ENCODE measurements at places on chromosomes 2 and 18.

DNA sequence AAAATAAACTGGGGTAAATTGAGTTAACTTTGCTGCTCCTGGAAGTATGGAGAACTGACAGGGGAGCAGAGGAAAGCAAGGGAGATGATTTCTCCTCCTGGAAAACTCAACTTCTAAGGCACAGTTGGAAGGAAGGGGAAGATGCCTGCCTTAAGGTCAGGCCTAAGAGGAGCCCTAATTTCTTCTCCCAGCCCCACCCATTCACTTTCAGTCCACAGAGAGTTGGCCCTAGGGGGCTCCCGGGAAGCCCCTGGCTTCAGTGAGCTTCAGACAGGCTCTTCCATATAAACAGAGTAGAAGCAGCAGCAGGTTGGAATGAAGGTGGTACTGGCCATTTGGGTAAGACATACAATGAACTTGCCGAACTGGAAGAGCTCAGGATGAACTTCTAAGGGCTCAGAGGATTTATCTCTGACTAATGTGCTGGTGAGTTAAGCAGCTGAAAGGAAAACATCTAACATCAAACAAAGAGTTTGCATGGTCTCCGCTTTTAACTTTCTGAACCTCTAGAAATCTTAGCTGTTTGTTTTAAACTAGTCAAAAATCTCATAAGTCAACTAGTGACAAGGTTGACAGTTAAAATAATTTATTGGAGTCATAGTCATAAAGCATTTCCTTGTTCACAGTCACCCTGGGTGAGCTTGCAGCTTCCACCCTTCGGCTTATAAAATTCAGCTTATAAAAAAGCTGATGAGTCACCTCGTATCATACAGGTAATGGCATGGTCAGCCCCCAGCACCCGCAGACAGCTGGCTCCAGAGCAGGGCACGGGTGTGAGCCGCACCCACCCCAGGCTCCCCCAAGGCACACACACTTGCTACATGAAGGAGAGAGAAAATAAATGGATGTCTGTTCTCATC lies 9.8 kb downstream of the MALL start:
- DNase-seq: no peak

- DNase-seq: no peak
Measured at GRCh38 chr2:59578349-59578748, 975.1 kb downstream of the BCL11A start.

GRCh38 chr2:39620067-39620466 lies 45.6 kb upstream of the TMEM178A start:
- DNase-seq: no peak

- no peak for DNase-seq
Measured at GRCh38 chr2:99166218-99166617, 11.5 kb downstream of the LIPT1 start.

DNA sequence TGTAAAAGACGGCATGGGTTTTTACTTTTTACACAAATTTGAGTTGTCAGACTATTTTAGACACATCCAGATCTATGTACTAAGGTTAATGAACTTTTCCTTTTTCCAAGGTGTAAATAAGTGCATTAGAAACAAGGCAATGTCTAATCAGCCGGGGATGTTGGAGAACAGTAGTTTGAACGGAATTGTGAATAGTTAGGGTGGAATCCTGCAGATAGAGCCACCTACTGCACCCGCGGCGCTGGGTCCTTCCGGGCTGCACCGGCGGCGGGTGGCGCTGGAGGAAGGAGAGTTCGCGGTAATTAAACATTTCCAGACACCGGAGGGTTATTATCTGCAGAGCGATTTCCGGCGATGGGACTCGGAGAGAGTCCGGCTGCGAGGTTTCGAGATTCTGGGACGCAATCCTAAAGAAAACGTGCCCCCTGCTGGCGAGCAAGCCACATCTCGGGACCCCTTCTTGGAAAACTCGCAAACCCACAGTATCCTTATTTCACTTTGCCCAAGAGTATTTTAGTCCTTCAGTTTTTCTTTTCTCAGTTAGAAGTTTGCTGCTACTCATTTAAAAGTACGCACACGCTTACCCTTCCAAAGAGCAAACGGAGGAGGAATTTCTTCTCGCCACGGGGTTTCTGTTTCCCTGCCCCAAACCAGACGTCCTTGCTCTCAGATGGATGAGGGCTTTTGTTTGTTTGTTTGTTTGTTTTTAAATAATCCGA lies 4.5 kb upstream of the OSR1 start:
- peak; percentile 39 for DNase-seq

- peak; percentile 38 for DNase-seq
Measured at GRCh38 chr2:212811036-212811805, 272.6 kb upstream of the ERBB4 start.

GRCh38 chr2:217316743-217317142 lies 456.9 kb upstream of the TNP1 start:
- DNase-seq: no peak

DNA sequence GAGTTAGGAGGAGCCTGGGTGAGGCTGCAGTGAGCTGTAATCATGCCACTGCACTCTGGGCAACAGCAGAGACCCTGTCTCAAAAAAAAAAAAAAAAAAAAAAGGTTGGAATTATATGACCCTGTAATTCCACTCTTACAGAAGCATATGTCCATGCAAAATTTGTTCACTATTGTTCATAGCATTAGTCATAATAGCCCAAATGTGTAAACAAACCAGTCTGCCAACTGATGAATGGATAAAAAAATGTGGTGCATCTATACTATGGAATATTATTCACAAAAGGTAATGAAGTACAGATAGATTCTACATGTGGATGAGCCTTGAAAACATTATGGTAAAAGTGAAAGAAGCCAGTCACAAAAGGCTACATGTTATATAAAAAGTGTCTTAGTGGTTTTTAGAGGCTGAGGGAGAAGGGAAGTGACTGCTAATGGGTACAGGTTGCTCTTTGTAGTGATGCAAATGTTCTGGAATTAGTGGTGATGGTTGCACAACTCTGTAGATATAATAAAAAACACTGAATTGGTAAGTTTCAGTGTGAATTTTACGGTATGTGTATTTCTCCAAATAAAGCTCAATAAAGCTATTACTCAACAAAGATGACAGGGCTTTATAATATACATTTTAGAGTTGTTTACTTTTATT lies 9.4 kb downstream of the COA5 start:
- no peak for DNase-seq

- DNase-seq: no peak
Measured at GRCh38 chr2:172232708-172233396, 130.2 kb upstream of the DLX2 start.

DNA sequence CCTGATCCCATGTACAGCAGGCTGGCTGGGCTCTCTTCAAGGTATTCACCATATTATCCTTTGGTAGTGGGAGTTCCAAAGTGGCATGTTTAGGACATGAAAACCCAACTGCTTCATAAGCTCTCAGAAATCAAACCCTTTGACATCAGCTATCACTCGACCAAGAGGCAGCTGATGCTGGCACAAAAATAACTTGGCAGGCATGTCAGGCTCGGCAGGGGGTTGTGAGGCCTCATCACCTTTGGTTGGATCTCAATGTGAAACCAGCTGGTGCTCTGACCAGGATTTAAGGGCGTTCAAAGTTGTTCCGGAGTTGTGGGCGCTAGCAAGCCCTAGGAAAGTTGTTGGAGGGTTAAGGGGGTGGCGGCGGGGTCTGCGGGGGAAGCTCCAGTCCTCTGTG lies 171.9 kb downstream of the FHOD3 start:
- no peak for DNase-seq

DNA sequence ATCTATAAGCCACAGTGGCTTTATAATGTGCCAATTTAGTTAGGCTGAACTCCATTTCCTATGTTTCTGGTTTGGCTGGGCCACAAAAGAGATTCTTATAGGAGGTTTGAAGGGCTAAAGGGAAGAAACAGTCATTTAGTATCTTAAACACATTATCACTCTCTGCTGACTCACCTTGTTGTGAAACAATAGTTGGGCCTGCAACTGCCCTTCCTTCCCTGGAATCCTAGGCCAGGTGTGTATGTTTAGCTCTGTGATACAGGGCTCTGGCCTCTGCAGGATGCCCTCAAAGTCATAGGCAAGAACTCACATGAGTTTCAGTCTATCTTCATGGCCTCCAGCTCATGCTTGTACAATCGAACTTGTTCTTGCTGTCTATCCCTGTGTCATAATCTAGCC lies 400.0 kb upstream of the CELF4 start:
- DNase-seq: no peak

DNA sequence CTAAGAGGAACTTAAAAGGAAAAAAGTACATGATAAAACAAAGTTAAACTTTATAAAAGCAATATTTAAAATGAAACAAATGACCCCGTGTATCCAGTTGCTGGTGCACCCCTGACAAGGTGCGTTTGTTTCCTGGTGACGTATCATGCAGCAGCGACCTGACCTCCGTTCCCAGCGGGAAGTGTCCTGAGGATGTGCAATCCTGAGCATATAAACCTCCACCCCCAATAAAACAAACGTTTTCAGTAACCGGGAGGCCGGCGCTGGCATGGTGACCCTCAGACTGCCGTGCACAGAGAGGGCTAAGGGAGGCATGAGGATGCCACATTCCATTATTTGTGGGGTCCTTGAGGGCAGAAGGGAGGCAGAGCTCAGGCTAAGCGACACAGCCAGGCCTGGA lies 14.8 kb downstream of the SLC66A2 start:
- DNase-seq: no peak

GRCh38 chr18:48719388-48719787 lies 180.6 kb downstream of the CTIF start:
- DNase-seq: no peak

DNA sequence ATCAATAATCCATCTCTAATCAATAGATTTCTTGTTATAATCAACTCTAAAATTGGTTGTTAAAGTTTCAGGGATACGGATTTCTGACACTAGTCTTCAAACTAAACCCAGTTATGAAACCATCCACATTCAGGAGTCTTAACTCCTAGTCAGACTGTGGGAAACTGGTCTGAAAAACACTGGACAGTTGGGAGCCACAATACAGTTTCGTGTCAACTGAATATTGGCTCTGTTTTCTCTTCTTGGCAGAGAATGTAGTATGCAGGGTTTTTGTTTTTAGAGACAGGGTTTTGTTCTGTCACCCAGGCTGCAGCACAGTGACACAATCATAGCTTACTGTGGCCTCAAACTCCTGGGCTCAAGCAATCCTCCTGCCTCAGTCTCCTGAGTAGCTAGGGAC lies 123.1 kb downstream of the RTTN start:
- DNase-seq: no peak

- DNase-seq: peak; percentile 53
Measured at GRCh38 chr18:4068552-4069158, 386.5 kb downstream of the DLGAP1 start.

GRCh38 chr2:220466251-220466691 lies 838.8 kb downstream of the SLC4A3 start:
- no peak for DNase-seq

DNA sequence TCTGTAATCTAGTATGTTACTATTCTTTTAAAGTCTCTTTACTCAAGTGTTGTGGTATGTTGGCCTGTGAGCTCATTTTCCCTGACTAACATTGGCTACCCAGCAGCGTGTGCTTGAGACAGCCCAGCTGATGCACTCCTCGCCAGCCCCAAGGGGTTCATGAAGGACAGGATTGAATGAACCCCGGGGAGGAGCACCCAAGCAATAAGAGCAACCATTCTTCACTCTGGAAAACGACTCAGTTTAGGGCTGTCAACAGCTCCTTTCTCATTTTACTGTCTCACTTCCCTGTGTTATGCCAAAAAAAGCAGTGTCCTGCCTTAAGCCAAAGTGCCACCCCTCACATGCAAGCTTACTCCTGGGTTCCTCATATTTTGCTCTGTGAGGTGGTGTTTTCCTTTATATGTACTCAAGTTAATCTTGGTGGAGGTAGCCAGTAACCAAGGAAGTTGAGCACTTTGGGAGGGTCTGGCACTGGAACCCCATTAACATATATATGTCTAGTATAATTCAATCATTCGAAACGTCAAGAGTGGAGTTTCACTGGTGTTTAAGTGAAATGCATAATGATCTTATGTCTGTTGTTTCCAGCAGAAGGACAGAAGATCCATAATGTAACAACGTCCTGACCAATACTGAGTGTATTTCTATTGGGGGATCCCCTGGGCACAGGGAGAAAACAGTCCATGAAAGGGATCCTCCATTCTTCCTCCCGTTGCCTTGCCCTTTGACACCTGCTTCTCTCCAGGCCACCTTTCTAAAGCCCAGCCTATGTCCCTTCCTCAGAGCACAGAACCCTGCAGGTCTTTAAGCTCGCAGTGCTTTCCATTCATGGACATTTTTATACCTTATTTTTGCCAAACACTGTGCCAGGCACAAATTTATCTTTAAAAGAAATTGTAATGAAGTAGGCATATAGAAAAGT lies 43.2 kb downstream of the ATIC start:
- no peak for DNase-seq

- no peak for DNase-seq
Measured at GRCh38 chr2:2663401-2664036, 332.4 kb upstream of the MYT1L start.

DNA sequence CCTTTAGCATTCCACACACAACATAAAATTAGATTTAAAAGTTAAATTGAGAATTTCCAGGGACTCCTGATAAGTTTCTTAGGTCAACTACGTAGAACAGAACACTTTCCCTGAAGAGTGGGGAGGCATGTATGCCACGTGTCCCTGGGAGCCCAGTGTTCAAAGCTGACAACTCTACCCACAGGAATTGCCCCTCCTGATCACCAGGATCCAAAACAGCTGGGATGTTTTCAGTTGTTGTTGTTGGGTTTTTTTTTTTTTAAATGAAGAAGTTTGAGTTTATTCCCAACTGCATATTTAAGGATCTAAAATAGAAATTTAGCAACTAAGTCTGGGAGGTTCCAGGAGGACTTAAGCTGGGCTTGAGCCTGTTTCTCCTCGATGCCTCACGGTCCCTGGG lies 100.5 kb downstream of the TPGS2 start:
- DNase-seq: no peak

DNA sequence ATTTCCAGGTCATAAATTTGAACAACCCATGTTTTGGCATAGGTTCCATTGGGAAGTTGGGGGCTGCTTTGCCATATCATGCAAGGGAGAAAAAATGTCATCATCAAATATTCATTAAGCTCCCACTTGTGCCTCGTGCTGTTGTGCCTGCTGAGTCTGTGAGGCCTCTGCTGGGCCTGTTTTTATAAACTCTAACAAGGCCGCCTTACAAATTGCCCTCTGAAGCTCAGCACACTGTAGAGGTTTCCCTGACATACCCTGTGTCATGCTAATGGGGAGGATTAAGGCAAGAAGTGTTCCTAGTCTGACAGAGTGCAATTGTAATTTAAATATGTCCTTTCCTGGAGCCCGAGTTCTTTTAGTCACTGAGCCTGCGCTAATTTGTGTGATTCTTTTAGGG lies 17.6 kb downstream of the OSBPL6 start:
- no peak for DNase-seq

GRCh38 chr2:241673797-241674725 lies 12.6 kb downstream of the DTYMK start:
- DNase-seq: no peak

Measured in activated CD4-positive, alpha-beta T cell treated with anti-CD3 and anti-CD28 coated beads, Interleukin-2, Interleukin-4, amounts not matched to agents 100 ng/mL and 50 ng/mL, durations not matched to agents 16 hours and 8 hours (primary cell).